ENCODE measurements at places on chromosomes 2 and 18.

DNA sequence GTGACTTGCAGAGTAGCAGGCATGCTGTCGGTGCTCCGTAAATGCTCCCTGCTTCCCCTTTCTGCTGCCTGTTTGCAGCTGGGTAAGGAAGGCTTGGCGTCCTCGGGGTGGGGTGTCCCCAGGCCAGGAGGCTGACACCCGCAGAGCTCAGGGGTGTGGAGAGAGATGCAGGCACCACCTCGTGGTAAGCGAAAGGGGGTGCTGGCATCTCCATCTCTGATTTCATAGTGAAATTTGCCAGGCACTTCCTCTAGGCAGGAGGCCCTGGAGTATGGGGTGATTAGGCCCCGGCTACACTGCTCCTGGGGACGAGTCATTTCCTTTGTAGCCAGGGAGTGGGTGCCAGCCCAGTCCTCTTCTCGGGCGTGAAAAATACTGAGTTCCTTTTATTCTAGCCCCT, 160.4 kb downstream of the KLHL29 start:
- peak; percentile 67 for DNase-seq

- no peak for DNase-seq
These were observed 71.7 kb upstream of the RBMS1 start for GRCh38 chr2:160565099-160565845.

- DNase-seq: peak; percentile 32
These were observed 23.7 kb downstream of the METTL4 start for GRCh38 chr18:2547477-2548087.

GRCh38 chr18:55407191-55407590, 180.8 kb downstream of the TCF4 start:
- DNase-seq: no peak

DNA sequence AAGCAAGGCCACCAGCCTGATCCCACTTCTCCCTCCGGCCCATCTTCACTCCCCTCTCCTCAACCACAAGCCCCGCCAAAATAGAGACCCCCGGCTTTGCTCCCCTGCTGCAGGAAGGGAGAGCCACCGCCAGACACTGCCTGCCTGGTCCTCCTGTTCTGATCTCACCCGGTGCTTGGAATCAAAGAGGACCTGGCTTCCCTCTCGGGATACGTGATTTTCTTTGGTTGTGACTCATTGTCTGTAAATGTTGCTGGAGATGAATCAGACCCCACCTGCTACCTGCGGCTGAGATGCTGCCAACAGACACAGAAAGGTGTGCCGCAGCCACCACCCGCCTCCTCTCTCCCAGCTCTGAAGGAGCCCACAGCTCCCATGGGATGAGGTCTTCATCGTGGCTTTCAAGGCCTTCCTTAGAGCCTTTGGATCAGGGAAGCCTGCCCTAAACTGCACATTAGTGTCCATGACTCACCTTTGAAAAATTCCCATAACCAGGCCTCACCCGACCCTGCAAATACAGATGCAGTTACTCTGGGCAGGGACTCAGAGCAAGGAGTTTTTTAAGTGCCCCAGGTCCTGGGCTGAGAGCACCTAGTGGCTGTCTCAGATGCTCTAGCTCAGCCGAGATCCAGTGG, 79.4 kb upstream of the ZNF532 start:
- no peak for DNase-seq

DNA sequence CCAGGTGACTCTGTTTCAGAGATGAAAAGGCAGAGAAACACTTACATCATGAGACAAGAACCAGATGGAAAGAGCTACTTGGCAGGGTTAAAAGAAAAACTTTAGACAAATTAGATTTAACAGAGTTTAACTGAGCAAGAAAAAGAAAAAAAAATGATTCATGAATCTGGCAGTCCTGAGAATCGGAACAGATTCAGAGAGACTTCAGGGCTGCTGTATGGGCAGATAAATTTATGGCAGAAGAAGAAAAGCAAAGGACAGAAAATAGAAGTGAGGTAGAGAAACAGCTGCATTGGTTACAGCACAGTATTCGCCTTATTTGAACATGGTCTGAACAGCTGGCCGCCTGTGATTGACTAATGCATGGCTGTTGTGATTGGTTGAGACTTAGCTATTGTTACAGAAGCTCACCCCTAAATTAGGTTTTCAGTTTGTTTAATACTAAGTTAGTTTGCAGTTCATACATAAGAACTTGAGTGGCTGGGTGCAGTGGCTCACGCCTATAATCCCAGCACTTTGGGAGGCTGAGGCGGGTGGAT, 43.0 kb upstream of the RHOB start:
- no peak for DNase-seq

DNA sequence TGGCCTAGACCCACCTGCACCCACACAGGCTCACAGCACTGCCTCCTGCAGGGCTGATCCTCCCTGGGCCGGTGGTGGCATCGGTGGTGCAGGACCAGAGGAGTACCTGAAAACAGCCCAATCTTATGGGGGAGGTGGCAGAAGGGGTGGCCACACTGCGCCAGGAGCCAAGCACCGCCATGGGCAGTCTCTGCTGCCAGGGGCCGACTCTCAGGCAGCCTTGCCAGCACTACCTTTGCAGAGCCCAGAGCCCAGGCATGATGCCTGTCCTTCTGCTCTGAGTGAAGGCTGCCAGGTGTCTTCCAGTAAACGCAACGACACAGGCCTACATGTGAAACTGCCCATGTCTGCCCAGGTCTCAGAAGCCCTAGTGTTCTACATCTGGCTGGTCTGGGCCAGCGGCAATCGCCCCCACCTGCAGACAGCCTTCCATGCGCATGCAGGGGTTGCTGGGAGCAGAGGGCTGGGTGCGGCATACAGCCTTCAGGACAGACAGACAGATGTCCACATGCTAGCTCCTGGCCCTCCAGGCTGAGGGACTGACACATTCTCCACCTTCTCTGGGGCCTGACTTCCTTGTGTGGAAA, 6.8 kb downstream of the HS6ST1 start:
- DNase-seq: no peak

DNA sequence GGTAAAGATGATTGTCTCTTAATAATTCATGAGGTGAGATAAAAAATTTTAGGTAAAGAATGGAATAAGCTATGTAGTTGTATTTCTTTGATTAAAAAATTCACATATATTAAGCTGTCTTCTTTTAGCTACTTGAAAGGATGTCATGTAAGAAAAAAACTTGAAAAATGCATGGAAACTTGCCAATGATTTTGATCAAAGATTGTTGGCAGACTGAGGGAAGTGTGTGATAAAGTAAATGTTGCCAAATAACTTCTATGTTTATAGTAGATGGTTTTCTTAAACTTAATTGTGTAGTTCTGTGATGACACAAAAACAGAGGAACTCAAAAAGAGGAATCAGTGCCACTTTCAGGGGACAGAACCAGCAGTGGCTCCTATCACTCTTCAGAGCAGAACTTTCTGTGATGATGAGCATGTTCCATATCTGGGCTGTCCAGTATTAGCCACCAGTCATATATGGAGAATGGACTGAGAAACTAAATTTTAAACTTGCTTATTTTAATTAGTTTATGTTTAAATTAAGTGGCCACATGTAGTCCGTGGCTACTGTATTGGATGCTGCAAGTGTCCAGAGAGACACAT, 51.9 kb upstream of the SLC38A11 start:
- no peak for DNase-seq

DNA sequence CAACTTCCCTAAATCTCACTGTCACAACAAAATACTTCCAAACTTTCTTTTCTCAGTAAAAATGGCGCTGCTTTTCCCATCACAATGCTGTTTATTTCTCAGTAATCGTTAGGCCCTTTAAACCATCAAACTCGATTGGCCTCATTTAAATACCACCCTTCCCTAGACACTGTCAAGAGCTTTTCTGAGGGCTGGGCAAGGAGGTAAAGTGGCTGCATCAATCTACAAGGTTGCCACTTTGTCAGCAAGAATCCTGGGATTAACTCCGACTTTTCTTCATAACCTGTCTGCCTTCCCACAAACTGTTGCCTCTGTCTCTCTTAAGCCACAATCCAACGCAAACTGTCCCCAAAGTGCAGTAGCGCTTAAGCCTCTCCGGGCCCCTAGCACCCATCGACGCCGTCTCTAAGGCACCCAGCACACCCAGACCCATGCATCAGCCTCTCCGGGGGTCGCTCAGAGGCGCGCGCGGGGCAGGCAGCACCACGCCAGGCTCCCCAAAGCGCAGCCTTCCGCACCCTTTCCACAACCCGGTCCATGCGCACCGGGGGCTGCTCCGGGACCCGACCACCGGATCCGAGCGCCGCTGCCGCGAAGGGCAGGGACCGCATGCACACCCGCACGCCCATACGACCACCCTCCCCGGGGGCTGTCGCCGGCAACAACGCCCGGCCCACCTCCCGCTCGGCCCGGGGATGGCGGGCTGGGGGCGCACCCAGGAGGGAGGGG, 683 bp downstream of the MBOAT2 start:
- DNase-seq: no peak

DNA sequence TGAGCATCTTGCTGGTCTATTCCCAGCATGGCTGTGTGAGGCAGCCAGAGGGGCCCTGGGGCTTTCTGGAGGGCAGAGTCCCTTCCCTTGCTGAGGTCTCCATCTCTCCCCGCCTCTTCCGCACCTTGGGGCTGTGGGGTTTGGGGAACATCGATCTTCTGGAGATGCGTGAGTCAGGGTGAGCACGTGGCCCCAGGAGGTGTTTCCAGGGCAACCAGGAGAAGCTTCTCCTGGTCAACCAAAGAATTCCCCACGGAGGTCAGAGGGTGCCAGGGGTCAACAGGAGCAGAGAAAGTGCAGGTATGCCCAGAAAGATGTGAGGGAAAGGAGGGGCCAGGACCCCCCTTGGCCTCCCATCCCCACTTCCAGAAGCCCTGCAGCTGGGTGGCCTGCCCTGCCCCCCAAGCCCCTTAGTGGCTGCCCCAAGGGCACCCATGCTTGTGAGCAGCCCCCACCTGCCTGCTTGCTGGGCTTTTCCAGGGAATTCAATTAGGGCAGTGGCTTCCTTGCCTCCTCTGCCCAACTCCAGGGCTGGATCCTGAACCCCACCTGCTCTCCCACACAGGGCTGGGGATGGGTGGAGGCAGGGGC, 2.8 kb upstream of the PROM2 start:
- DNase-seq: no peak

- no peak for DNase-seq
These were observed 168.7 kb downstream of the GLI2 start for GRCh38 chr2:120904379-120904778.

DNA sequence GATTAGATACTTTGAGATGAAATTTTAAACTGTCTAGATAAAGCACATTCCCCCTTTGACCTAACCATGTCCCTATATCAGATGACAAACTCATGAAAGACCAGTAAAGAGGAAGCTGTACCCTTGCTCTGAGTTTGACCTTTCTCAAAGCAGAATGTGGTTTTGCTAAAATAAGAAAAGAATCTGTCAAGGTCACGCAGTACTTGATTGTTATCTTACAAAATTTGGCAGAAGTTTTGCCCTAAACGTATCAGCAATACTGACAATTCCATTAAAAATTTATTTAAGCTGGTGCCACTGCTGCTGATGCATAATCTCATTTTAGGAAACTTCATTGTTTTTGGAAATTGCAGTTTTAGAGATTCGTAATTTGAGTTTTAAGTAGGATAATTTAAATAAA, 31.2 kb upstream of the GALM start:
- peak; percentile 63 for DNase-seq
